NCI-H187 treated with DMSO at 0.1 percent for 48 hours (cell line): ENCODE measurements at places on chromosomes 6 and 20.

DNA sequence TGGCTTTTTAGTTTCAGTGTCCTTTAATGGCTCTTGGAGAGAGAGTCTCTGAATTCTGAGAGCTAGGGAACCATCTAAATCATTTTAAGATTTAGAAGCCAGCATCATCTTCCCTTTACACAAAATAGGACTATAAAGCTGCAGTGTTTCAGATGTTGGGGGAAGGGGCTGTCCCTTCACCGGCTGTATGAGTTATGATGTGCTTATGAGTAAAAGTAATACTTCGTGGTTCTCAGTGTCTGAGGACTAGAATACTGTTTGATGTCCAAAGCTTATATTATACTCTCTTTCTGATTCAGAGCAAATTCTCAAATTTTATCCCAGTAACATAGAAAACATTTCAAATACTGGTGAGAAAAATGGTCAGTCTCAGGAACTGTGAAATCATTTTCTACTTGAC is 63.5 kb upstream of the FAM8A1 start:
- no peak for DNase-seq

GRCh38 chr6:31356946-31357466 is at the start of gene HLA-B:
HLA-B (minus strand) TSS chr6:31357179; CDS start chr6:31357158, 21 bp downstream.
- DNase-seq = peak; percentile 4

- DNase-seq = no peak
Observed at GRCh38 chr6:146813554-146813953, 214.8 kb downstream of the ADGB start.

DNA sequence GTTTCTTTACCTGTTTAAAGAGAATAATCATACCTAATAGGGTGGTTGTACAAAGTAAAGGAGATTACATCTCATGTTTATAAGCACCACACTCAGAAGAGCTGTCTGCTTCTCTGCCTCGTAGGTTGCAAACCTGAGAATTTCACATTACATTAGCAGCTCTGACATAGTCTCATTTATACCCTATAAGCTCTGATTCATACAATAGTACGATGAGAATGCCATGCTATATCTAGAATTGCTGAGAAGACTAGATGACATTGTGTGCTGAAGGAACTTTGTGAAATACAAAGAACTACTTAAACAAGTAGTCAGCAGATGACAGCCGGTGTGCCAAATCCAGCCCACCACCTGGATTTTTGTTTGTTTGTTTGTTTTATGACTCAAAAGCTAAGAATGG is 121.2 kb downstream of the ADAT2 start:
- DNase-seq = no peak

DNA sequence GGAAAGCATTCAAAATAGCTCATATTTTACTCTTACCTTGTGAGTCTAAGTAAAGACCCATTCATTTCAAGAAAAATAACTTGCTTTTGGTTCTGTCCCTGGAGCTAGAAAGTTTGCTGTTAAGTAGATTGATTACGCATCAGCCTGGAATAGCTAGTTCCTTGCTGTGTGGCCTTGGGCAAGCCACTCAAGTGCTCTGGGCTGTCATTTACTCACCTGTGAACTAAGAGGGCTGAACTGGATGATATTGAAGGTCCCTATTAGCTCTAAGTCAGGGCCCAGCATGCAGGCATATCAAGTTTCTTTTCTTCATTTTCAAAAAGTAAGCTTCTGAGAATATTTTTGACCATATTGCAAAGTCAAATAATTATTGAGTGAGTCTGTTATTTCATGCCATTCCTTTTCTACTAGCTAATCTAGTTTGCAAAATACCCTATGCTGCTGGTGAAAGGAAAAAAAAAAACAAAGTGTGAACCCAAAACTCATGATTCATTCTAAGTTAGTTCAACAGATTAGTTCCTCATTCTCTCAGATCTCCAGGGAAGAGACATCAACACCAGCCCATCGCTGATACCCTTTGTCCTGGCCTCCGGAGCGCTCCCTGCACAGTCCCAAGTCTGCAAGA is 106.5 kb upstream of the GMDS start:
- DNase-seq = no peak

- DNase-seq = no peak
Observed at GRCh38 chr6:30044630-30045029, 16.4 kb upstream of the POLR1H start.
